Right ventricle myocardium inferior (tissue), 1 donor: ENCODE measurements at places on chromosomes 3 and 15. TPM values are rescaled to one million over a fixed set of nuclear protein-coding genes. Genes with fewer than 3 reads are reported as not detected.
A peak's percentile ranks its signal among the peaks of the same experiment; 100 is the strongest.

- no peak for DNase-seq
Measured at GRCh38 chr3:66405701-66406091, 95.1 kb downstream of the LRIG1 start.

GRCh38 chr15:46576646-46577395 is 942.0 kb downstream of the SQOR start:
- no peak for DNase-seq

- DNase-seq = no peak
Measured at GRCh38 chr3:42440924-42441323, 30.5 kb upstream of the LYZL4 start.

- no peak for DNase-seq
Measured at GRCh38 chr15:68543165-68544008, 35.4 kb upstream of the CORO2B start.

DNA sequence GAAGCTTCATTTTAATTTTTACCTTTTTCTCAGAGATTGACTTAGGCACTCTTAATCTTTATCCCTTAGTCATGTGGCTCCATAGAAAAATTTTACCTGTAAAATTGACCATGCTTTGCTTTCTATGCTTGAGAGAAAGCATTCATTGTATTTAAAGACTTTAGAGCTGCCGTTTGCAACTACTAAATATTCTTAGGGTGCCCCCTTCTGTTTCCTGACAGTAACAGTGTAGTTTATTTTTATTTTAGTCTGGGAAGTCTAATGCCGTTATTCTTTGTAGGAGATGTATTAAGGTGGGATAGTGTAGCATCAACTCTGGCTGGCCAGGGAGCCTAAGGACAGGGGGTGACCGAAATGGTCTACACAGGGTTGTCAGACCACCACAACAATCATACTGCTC is 84.5 kb upstream of the SYNPR start:
- no peak for DNase-seq

GRCh38 chr15:44441095-44441501 is 13.7 kb downstream of the CTDSPL2 start:
- DNase-seq = no peak

CCDC54 gene
- not detected for total RNA-seq

DNA sequence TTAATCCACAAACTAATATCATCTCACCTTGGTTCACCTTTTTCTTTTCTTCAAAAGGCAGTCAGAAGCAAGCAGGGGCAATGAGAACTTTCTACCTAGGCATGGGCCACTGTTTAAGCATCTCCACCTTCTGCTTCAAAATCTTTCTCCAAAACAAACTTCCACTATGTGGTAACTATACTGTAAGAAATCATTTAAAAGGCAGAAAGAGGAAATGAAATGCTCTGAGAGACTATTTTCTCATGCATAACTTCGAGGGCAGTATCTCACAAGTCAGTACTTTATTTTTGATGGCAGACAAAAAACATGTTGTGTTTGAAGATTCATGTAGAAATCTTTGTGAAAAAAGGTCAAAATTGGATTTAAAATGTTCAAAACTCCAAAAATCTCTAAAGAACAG is 419.7 kb downstream of the ZBTB20 start:
- no peak for DNase-seq

SERPINI2 gene
- not detected for total RNA-seq

DNA sequence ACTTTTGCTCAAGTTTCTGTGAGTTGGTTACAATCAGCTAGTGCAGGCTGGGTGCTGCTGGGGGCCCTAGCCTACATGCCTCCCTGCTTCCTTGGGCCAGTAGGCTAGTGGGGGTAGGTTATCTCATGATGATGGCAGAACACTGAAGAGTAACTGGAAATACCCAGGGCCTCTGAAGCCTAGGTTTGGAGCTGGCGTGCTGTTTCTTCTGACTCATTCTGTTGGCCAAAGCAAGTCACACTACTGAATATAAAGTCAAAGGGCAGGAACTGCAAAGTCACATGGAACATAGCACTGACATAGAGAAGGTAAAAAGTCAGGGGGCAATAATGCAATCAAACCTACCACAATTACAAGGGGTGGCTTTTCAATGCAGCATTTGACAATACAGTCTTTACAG is 34.5 kb downstream of the RASGRP1 start:
- no peak for DNase-seq

MESP2 gene
- total RNA-seq = 0.51 TPM

- no peak for DNase-seq
Measured at GRCh38 chr3:43867436-43868072, 176.8 kb downstream of the ABHD5 start.

DNA sequence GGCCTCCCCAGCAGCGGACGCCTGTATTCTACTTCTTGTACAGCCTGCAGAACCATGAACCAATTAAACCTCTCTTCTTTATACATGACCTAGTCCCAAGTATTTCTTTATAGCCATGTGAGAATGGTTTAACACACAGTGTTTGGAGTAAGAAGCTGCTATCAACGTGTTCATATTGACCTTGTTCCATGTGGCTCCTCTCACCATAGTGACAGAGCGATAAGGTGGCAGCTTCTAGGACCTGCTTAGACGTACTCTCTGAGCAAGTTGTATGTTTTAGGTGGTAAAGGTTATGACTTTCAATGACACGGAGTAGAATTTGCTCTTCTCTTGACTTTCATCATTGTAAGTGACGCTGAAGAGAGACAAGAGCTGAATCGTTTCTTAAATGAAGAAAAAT is 157.7 kb upstream of the SLCO3A1 start:
- DNase-seq = no peak

DNA sequence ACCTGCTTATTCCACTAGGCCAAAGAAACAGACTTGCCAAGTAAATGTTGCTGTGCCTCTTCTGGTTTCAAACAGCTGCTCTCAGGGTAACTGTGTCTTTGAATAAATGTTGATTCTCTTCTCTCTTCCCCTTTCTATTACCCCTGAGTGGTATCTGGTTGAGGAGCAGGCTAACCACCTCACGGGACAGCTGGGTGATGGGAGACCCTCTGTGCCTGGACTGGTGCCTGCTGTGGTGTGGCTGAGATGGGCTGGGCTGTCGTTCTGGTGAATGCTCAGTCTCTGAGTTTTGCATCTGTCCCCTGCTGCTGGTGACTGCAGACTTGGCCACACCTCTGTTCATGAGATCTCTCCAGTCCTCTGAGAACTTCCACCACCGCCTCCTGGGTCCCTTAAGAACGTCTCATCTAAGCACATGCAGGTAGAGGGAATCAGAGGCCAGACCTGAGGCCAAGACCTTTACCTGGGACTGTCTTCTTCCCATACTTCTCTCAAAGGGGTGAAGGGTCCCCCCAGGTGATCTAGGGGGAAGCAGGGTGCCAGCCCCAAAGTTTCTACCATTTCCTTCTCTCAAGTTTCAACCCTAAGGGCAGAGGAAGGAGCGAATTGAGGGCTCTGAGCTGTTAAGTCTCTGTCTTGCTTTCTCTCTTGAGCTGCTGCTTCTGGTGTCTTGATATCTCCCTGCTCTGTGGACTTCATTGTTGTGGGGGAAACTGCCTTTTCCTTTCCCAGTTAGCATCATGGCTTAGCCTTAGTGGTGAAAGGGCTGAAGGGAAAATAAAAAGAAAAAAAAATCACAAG is 252.9 kb downstream of the EBLN2 start:
- DNase-seq = no peak

DNA sequence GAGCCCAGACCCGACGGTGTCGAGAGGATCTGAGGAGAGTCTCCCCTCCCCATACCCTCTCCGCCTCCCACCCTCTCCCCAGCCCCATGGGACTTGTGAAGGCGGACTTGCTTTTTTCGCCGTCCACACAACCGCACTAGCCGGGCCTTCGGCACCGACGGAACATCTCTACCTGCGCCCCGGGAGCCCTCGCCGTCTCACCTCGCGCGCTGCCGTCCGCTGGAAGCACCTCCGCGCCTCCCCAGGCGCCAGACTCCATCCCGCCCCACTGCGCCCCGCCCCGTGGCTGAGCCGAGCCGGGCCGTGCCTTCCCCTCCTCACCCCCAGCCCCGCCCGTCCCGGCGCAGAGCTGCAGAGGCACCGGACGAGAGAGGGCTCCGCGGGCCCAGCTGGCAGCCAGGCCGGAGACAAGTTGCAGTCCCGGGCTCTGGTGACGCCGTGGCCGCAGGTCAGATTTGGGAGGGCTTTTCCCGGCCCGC is at the start of the genes DUOX1 and DUOXA1:
Gene DUOX1 (plus strand): TSS at position 344 of the 479 bp plus-strand sequence. CDS start 1,973 bp downstream, outside the sequence.
Gene DUOXA1 (minus strand): TSS at position 229 of the 479 bp plus-strand sequence. CDS start 6,865 bp downstream, outside the sequence.
- peak; percentile 67 for DNase-seq

- DNase-seq = no peak
Measured at GRCh38 chr3:126646674-126647073, 8.2 kb downstream of the TXNRD3 start.

DNA sequence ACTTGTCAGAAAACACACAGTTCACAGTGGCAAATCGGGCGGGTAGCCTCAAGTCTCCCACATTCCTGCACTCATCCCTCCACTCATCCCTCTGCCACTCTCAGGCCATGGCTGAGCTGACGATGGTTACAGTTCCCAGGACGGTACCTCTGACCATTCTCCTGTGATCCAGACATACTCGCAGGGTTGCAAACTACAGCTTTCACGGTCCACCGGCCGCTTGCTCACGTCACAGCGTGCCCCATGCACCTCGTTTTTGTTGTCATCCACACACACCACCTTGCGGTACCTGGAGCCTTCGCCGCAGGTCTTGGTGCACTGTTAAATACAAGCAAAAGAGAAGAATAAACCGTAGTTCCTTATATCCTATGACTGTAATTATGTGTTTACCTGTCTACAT is 137.1 kb downstream of the ADAMTS9 start:
- DNase-seq = no peak

DNA sequence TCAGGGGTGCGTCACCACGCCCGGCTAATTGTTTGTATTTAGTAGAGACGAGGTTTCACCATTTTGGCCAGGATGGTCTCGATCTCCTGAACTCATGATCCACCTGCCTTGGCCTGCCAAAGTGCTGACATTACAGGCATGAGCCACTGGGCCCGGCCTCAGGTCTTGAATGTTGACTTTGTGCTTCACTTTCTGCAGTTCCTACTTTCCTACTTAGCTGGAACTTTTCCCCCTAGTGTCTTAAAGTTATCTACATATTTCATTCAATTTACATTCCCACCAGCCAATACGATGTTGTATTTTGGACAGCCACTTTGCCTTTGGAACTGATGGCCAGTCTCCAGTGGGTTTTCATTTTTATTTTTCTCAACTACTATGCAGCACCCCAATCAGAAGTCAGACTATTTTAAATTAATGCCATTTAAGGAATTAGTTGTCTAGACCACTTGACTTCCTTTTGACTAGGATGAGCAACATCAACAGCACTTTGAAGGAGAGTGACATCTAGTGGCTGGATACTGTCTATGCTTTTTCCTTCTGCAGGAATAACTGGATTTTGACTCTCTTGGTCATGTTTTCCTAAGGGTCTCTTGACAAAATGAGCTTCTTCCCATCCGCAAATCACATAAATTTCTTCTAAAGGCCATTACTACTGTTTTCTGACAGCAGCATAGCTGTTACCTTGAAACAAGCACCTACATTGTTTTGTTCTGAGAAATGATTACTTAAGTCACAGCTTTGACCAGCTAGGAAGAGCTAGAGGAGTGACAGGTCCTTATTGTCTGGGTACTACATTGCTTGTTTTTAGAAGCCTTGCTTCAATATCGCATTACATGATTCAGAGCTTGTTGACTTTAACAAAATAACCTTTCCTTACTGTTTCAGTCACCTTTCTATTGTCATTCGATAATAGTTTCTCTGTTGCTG is 140.2 kb downstream of the ITPR1 start:
- DNase-seq = no peak

GRCh38 chr3:110744723-110745122 is 326.9 kb upstream of the NECTIN3 start:
- no peak for DNase-seq

GRCh38 chr3:15428539-15428938 is 1.1 kb downstream of the EAF1 start:
- DNase-seq = no peak

GRCh38 chr15:27585041-27585640 is 514.0 kb downstream of the OCA2 start:
- no peak for DNase-seq

GRCh38 chr3:196990601-196991007 is 22.0 kb upstream of the PIGZ start:
- DNase-seq = no peak

GRCh38 chr3:72538070-72538745 is 310.0 kb downstream of the SHQ1 start:
- no peak for DNase-seq

DNA sequence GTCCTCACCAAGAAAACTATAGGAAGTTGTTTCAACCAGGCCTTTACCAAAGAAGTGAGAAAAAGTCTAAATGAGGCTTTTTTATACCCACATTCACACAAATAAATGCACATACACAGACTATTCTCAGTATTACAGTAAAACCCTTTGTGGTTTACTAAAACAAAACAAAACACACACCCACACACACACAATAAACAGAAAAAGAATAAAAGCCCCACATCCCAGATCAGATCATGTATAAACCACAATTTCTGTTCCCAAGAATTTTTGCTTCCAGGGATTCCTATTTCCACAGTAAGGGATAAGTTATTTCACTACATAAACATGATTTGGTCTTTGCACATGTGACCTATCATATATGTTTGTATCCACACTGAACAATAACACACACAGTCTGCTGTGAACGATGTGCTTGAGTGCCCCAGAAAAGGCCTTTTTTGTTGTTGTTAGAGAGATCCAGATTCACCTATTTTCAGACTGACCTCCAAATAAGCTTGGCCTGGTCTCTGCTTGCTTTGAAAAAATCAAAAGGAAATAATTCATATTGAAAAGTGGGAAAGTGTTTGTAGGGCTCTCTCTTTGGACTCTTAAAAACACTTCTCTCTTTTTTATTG is 283.4 kb upstream of the ATP11B start:
- DNase-seq = no peak

LRTM1 gene
- not detected for total RNA-seq

NOX5 gene
- not detected for total RNA-seq

DNA sequence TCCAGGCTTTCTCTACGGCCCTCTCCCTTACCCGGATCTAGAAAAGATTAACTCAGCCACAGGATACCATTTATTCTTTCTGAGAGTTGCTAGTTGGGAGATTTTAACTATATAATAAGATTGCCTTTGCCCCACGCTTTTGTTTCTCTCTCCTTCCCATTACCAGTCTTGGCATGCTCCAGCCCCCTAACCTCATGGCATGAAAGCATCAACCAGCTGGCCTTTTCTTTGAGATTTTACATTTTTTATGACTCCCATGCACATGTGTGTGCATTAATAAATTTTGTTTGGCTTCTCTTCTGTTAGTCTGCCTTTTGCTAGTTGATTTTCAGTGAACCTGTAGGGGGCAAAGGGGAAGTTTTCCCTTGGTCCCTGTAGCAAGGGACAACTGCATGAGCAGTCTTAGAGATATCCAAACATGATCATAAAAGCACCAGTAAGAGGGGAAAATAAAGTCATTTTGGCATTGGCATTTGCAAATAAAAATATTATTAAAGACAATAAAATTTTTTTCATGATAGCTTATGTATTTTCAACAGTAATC is 73.6 kb downstream of the OXSM start:
- DNase-seq = no peak

PAQR5 gene
- total RNA-seq = 1.1 TPM

- no peak for DNase-seq
Measured at GRCh38 chr15:63063164-63063756, 20.7 kb downstream of the TPM1 start.
